ENCODE measurements at places on chromosomes 4 and X.

DNA sequence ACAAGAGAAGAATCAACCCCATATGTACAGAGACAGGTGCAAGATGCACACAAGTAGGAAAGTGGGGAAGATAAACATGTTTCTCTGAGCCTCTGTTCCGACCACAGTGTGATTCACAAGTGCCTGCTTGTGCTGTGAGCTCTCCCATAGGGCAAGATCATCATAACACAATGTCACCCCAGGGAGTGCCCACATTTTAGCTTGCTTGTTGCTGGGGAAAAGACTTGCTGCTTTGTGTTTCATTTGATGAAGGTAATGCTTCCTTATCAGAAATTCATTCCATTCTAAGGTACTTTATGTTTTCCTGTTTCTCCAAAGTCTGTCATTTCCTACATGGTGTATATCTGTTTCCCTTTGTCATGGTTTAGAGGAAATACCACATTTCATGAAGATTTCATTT, 304.5 kb upstream of the DIPK2B start:
- no peak for DNase-seq

DNA sequence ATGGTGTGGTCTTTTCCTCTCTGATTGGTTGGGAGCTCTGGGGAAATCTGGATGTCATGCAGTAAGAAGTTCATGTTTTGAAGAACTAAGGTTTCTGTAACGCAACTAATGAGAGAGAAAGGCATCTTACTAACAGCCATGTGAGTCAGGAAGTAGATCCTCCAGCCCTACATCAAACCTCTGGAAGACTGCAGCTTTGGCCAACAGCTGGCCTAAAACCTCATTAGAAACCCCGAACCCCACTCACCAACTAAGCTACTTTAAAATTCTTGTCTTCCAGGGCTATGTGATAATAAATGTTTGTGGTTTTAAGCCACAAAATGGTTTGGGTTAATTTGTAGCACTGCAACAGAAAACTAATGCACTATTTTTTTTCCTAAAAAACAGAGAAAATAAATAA, 549.0 kb upstream of the GRID2 start:
- DNase-seq: no peak

GRCh38 chrX:45447331-45447730, 246.7 kb upstream of the DIPK2B start:
- DNase-seq: no peak

GRCh38 chrX:134985479-134985878, 5.3 kb upstream of the SMIM10 start:
- DNase-seq: no peak

DNA sequence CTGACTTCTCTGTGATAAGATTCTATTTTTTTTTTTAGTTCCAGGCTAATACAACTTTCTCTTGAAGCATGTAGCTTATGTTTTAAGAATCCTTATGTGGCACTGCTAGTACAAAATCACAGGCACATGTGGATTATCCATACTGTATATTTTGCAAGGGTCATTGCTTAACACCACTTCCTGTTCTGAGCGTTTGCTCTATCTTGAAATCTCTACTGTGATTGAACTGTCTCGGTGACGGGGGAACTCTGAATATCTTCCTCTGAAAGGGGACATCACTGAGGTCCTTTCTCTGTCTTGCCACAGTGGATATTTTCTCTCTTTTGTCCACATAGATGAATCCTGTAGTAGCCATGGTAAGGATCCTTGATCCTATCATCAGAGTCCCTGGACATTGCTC, 2.1 kb upstream of the WFS1 start:
- no peak for DNase-seq

GRCh38 chr4:21738821-21739220, 209.8 kb downstream of the KCNIP4 start:
- DNase-seq: no peak

GRCh38 chr4:181479141-181479540, 764.1 kb upstream of the TENM3 start:
- DNase-seq: no peak

DNA sequence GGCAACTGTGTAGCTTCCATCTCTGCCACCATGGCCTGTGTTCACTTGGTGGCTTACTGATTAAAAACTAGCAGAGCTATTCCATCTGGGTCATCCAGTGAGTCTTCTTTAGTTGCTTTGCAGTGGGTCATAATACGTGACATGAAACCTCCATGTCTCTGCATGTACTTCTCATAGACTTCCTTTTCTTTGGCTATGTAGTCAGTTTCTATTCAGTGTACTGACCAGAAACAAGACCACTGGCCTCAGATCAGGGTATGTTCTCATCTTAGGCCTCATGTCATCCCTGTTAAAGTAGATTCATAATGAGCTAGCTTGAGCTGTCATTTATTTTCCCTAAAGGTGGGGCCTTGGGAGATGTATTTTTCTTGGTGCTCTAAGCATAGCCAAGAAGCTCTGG, 195.2 kb downstream of the CCNG2 start:
- DNase-seq: no peak

DNA sequence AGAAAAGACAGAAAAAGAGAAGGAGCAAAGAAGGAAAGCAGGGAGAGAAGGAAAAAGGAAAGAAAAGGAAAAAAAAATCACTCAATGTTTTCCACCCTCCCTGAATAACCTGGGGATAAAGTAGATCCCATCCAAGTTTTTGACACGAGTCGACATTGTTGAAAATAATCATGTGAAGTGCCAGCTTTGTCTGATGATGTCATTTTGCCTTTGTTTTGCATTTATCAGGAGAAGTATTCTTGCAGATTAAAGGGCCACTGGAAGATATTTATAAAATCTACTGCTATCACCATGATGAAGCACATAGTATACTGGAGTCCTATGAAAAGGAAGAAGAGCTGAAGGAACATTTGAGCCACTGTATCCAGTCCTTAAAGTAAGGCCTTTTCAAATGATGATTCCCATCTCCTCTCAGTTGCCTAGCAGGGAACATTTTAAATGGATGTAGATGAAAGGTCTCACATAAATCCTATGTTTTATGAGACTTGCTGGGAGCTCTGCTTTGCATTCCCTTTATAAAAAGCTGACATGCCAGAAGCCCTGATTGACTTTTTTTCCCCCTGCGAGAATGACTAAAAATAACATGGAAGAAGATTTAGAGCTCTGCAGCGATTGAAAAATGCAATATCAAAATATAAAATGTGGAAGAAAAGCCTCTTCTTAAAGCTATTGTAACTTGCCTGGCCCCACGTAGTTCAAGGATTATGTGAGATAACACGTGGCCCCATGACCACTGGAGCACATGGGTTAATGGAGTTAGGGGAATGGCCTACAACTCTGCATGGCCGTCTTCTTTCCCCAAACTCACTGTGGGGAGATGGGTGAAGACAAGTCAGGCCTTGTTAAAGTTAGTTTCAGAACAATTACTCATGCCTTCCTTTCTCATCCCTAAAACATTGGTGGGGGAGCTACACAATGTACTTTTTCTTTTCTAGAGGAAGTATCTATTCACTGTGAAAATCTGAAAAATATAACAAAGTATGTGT, 77.5 kb downstream of the INTS12 start:
- no peak for DNase-seq

- no peak for DNase-seq
These were observed 712.4 kb downstream of the IL1RAPL1 start for GRCh38 chrX:29299684-29300083.

GRCh38 chr4:166279261-166279660, 406.2 kb downstream of the TLL1 start:
- no peak for DNase-seq

DNA sequence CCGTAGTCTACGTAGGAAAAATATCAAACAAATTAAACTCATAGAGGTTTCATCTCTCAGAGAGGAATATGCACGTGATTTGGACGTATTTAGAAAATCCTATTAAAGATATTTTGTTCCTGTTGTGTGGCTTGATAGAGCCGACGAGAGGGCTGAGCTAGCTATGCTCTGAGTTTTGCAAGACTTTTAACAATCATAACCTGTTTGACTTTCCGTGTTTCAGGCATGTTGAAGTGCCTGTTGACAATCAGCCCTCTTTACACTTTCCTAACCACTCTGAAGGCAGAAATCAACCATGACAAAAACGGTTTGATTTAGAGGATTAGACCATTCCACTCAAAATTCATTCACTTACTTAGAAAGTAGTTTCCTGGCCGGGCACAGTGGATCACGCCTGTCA, 297.3 kb downstream of the ASMT start:
- no peak for DNase-seq

DNA sequence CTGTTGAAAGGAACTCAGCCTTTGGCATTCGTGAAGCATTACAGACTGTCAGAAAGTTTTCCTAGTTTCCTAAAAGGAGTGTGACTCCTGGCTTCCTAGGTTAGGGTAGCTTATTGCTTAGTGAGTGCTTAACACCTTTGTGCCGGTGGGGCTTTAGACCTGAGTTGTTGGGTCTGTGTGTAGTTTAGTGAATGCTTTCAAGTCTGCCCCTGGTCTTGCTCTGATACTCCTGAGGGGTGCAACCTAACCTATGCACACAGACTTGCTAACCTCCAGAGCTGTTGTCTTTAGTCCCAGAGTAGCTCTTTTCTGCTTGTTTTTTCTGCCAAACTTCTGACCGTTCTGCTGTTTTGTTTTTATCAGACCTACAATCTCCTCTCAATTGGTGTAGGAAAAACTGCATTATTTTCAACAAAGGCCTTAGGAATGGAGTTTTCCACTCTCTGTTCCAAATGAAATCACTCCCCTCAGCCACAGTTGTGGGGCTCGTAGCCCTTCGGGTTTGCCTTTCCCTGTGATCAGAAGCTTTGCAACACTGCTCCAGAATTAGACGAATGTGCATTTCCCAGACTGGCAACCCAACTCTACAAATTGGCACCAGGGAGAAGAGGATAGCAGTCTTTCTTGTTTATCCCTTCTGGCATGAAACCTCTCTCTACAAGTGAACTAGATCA, 1399.1 kb upstream of the PCDH7 start:
- no peak for DNase-seq

All from hematopoietic multipotent progenitor cell (in vitro differentiated cells).